ENCODE measurements at places on chromosomes 2 and 18. TPM values are rescaled to one million over a fixed set of nuclear protein-coding genes. Genes with fewer than 3 reads are reported as not detected.
A peak's percentile ranks its signal among the peaks of the same experiment; 100 is the strongest.

Gene SAG
- total RNA-seq, result not detected

Gene ZNF397
- 27.2 TPM for total RNA-seq

Gene EGR4
- total RNA-seq, result not detected

Gene RAX
- total RNA-seq, result not detected

Gene HOXD1
- 11.5 TPM for total RNA-seq

Gene ATP8B1
- total RNA-seq, result 97.3 TPM

Gene DYNAP
- total RNA-seq, result not detected

DNA sequence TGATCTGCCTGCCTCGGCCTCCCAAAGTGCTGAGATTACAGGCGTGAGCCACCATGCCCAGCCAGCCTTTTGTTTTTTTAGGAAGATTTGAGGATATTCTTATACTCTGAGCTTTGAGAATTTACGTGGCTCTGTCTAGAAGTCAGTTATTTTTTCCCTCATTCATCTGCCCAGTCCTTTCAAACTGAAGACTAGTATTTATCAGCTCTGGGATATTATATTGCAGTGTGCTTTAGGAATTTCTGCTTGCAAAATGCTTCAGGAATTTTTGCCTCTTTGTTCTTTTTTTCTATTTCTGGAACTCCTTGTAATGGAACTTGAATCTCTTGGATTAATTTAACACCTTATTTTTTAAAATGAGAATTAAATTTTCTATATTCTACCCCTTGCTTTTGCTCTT lies 22.6 kb downstream of the ACSL3 start:
- no peak for DNase-seq

GRCh38 chr2:238464389-238464788 lies 37.7 kb downstream of the ASB1 start:
- DNase-seq, result no peak

DNA sequence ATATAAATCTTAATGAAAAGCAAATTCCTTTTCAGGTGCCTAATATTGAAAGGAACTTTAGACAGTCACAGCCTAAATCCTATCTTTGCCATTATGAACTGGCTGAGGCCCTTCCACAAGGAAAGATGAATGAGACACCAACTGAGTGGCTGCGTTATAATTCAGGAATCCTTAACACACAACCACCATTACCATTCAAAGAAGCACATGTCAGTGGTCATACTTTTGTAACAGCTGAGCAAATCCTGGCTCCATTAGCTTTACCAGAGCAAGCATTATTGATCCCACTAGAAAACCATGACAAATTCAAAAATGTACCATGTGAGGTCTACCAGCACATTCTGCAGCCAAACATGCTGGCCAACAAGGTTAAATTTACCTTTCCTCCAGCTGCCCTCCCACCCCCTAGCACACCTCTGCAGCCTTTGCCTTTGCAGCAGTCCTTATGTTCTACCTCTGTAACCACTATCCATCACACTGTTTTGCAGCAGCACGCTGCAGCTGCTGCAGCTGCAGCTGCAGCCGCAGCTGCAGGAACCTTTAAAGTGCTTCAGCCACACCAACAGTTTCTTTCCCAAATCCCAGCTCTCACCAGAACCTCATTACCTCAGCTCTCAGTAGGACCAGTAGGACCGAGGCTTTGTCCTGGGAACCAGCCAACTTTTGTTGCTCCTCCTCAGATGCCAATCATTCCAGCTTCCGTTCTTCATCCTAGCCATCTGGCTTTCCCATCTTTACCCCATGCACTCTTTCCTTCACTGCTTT lies 340.1 kb downstream of the ZNF804A start:
- no peak for DNase-seq

GRCh38 chr2:20430035-20430434 lies 16.8 kb upstream of the RHOB start:
- peak; percentile 29 for DNase-seq

- no peak for DNase-seq
These were observed 140.9 kb downstream of the TFCP2L1 start for GRCh38 chr2:121144111-121144510.

DNA sequence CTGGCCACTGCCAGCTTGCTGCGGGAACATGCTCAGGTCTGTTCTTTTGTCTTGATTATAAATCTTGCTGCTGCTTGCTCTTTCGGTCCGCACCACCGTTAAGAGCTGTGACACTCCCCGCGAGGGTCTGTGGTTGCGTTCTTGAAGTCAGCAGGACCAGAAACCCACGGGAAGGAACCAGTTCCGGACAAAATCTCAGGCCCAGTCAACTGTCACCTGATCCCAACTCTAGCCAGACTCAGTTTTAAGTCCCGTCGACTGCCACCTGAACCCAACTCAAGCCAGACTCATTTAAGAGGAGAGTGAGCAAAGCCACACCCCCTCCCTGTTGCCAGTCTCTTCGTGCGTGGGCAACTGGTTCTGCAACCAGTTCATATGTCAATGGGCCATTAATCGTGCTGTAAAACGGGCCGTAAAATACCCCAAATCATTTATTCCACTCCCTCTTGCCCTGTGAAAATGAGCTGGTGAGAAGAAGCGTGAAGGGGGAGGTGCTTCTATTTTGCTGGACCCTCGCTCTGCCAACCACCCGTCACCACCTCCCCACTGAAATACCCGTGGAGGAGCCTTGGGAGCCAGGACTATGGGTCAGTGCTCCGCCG lies 224.3 kb downstream of the NDUFA10 start:
- no peak for DNase-seq

DNA sequence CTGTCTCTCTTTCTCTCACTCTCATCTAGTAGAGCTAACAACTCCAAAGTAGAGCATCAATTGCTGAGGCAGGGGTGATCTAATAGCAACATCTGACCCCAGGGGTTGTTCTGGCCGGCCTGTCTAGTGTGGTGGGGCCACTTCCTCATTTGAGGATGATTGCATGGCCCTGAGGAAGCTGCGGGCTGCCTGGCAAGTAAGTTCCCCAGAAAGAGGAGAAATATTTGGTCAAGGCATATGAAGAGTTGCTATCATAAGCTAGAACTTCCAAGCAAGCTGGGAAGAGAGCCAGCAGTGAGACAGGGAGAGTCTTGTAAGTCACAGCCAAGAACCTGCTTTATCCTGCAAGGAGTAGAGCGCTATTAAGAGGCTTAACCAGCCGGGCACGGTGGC lies 50.8 kb upstream of the TMEM87B start:
- no peak for DNase-seq

DNA sequence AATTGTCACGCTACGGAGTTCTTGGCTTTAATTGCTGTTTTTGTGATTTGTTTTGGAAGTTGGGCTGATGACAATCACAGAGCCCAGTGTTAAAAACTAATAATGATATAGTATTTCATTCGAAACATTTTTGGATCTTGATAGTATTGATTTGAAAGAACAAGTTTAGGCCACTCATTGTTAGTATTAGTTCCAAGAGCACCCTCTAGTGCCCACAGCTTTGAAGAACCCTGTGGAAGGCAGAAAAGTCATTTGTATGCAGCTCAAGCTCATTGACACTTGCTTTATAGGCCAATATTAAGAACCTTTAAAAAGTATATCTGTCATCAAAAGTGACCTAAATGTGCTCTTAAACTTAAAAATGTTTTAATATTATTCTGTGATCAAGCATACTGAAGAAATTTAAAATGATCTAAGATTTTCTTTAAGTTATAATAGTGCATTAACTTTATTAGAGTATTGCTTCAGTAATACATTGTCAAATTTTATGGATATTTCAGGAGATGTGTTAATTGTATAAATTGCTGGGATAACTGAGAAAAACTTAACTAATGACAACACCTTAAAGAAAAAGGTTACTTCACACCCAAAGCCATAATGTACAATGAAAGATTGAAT lies 191.0 kb downstream of the GRB14 start:
- no peak for DNase-seq

- DNase-seq, result peak; percentile 70
These were observed 441.5 kb upstream of the POU3F3 start for GRCh38 chr2:104412384-104412783.

DNA sequence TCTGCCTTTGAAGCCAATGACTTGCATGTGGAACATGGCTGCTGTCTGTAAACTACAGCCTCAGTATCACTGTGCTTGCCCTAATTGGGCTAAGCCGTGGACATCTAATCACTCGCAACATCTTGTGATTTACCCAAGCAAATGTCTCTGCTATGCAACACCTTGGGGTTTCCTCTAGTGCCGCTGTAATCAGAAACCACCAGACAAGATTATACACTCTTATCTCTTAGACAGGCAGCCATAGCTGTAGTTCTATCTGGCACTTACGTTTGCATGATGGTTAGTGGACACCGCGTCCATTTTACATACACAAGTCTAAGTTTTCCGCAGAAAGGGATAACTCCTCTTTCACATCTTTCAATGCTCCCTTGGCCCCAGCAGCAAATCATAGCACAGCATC lies 204.3 kb upstream of the CCDC68 start:
- DNase-seq, result no peak

GRCh38 chr2:69545477-69545932 lies 98.0 kb downstream of the AAK1 start:
- no peak for DNase-seq
